RPMI7951 (cell line): ENCODE measurements at places on chromosomes 7 and 10.
A peak's percentile ranks its signal among the peaks of the same experiment; 100 is the strongest.

- no peak for DNase-seq
Measured at GRCh38 chr10:20745556-20746375, 151.3 kb downstream of the NEBL start.

- DNase-seq, result no peak
Measured at GRCh38 chr7:121456785-121457359, 60.8 kb upstream of the FAM3C start.

GRCh38 chr10:25661632-25662031, 272.4 kb upstream of the MYO3A start:
- DNase-seq, result no peak

DNA sequence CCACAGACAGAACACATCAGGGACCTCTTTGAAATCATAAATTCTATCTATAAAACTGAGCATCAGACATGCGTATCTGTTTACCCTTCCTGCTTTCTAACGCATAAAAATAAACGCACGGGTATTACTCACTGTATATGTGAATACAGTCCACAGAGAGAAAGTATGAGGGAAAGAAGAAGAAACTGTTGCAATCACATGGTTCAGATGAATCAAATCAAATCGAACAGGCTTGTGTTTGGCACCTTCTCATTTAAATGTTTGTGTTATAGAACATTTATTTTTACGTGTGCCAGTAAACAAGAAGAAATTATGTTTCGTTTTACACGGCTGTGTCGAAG, 322.0 kb downstream of the FRMD4A start:
- DNase-seq, result no peak

- no peak for DNase-seq
Measured at GRCh38 chr10:125118011-125118611, 42.3 kb downstream of the CTBP2 start.

- DNase-seq, result no peak
Measured at GRCh38 chr7:30070052-30070451, 41.8 kb downstream of the PLEKHA8 start.

DNA sequence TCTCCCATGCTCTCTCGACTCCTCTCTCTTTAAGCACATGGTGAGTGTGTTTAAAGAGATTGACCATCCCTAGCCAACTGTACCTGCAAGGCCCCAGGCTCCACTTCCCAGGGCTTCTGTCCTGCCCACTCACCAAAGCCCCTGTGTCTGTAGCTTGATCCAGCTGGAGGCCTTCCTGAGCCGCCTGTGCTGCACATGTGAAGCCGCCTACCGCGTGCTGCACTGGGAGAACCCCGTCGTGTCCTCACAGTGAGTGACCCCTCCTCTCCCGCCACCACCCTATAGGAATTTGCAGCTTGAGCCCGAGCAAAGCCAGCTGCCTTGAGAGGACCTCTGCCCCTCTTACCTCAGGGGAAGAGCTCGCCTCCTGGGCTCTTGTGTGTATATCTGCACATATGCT, 11.2 kb downstream of the ZFYVE27 start:
- no peak for DNase-seq

DNA sequence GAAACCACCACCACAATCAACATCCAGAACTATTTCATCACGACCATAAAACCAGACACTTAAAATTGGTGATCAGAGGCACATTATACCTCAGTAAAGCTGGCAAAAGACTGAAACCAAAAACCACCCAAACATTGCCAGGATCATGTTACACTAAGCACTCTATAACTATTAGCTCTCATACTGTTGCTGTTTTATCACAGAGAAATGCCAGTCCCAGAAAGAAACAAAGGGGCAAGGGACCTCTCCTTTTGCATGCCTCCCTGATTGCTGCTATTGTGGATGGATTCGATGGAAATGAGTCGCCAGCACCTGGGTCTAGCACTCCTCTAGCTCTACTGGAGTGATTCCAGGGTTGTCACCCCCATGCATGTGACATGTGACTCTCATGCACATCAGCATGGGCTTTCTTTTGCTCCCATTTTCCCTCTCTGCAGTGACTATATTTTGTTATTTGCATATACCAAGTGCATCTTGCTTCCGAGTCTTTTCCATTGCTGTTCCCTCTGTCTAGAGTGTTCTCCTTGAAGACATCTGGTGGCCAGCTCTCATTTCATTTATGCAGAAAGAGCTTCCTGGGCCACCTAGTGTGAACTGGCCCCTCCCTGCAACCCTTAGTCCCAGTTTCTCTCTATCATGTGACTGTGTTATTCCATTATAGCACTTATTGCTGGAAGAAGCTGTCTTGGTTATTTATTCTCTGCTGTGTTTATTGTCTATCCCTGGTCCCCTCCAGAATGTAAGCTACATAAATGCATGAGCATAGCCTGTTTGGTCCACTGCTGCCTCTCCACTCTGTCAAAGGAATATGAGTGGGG, 300.6 kb downstream of the PLXNA4 start:
- peak; percentile 67 for DNase-seq

GRCh38 chr7:29292886-29293658, 98.5 kb downstream of the CHN2 start:
- no peak for DNase-seq

DNA sequence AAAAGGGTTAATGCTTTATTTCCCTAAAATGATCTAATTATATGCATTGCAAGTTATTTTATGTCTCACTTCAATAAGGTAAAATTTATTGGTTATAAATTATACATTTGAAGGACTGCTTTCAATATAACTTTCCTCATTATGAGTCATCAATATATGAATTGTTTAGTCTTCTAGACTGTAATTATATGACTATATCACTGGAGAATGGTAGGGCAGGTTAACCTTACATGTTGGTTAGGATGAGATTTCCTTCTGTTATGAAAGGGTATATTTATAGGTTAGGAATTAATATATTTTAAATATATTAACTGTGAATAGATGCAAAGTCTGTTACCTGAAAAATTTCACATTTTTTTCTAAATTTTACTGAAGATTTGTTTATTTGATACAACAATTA, 406.4 kb upstream of the ETV1 start:
- DNase-seq, result no peak

DNA sequence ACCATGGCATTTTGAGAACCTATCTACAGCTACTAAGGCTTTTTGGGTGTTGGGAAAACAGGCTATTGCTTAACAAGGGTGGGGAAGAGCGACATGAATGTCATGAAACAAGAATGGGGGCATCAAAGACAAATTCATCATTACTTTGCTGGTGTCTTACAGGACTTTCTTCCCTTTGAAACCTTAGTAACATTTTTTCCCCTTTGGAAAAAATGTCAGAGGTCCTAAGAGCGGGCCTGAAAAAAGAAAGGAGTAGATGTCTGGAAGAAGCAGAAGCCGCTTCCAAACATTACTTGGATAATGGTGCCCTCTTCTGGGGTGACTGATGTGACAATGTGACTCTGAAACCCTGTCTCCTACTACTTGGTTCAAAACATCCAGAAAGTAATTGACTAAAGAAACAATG, 3.8 kb upstream of the DDX50 start:
- DNase-seq, result peak; percentile 69
